ENCODE measurements at places on chromosomes 2 and 18. TPM values are rescaled to one million over a fixed set of nuclear protein-coding genes. Genes with fewer than 3 reads are reported as not detected.

DNA sequence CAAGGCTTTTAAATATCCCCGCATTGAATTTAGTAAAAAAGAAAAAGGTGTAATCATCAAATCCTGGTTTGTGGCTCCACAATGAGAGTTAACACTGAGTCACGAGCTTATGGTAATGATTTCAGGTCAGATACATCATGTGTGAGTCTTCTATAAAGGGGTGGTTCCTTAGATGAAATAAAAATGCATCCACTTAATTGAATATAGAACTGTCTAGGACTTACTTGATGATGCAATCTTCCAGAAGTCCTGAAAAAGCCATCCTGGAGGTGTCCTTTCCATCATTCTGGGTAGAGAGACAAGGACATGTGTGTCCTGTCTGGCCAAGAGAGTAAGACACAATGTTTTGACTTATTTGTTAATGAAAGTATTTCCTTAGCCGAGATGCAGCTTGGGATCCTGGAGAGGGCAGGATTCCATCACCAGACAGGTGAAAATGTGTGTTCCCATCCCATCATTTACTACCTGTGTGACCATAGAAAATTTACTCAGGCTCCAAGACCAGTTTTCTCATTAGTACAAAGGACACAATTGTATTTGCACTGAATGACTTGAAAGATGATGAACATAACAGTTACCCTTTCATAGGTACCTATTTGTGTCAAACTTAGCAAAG lies 1539.8 kb upstream of the PIK3C3 start:
- H3K36me3 ChIP-seq: no peaks in the 10 kb centered on the region
- no peaks in the 10 kb centered on the region for H3K4me1 ChIP-seq
- no peak overlapping the region for H3K4me3 ChIP-seq
- no peak for DNase-seq

TMEM37 gene
- total RNA-seq: 1.6 TPM

GRCh38 chr2:118190474-118190873 lies 102.2 kb downstream of the INSIG2 start:
- DNase-seq: no peak
- no peaks in the 10 kb centered on the region for H3K36me3 ChIP-seq
- H3K4me3 ChIP-seq: no peak overlapping the region
- no peak overlapping the region for H3K27ac ChIP-seq

EN1 gene
- 15.1 TPM for total RNA-seq

IRS1 gene
- total RNA-seq: 29.4 TPM

TMEM247 gene
- not detected for total RNA-seq

SMAD2 gene
- total RNA-seq: 70.1 TPM

ESPNL gene
- 0.56 TPM for total RNA-seq

DNA sequence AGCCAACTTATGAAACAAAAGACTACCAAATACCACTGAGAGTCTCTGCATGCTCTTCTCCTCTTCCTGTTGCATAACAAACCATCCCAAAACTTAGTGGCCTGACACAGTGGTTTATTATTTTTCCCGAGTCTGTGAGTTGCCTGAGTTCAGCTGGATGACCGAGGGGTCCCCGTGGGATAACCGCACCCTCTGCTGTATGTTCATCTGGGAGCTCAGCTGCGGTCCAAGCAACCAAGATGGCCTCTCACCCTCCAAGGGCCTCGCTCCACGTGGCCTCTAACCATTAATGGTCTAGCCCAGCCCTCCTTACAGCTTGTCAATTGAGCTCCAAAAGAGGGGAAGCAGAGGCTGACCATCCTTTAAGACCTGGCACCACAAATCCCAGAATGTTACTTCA lies 17.1 kb downstream of the ITM2C start:
- no peaks in the 10 kb centered on the region for H3K4me1 ChIP-seq
- no peak overlapping the region for H3K4me3 ChIP-seq
- H3K27ac ChIP-seq: no peak overlapping the region
- no peak for DNase-seq
- H3K27me3 ChIP-seq: no peaks in the 10 kb centered on the region

GRCh38 chr2:174124181-174124580 lies 124.2 kb downstream of the OLA1 start:
- no peaks in the 10 kb centered on the region for H3K36me3 ChIP-seq
- H3K27me3 ChIP-seq: no peaks in the 10 kb centered on the region

GRCh38 chr2:241703032-241703604 lies 1.3 kb downstream of the ING5 start:
- no peaks in the 10 kb centered on the region for H3K27me3 ChIP-seq
- H3K36me3 ChIP-seq: peaks cover 36% of the 10 kb centered on the region
- no peak for DNase-seq
- H3K4me1 ChIP-seq: peaks cover 24% of the 10 kb centered on the region
- peak overlapping the region; percentile 98 for H3K27ac ChIP-seq
- peak overlapping the region; percentile 78 for H3K4me3 ChIP-seq

- H3K4me1 ChIP-seq: no peaks in the 10 kb centered on the region
- DNase-seq: no peak
- H3K27ac ChIP-seq: no peak overlapping the region
- no peak overlapping the region for H3K4me3 ChIP-seq
- no peaks in the 10 kb centered on the region for H3K36me3 ChIP-seq
Observed at GRCh38 chr18:6521803-6522418, 107.2 kb upstream of the L3MBTL4 start.

SNED1 gene
- 11.5 TPM for total RNA-seq

DNA sequence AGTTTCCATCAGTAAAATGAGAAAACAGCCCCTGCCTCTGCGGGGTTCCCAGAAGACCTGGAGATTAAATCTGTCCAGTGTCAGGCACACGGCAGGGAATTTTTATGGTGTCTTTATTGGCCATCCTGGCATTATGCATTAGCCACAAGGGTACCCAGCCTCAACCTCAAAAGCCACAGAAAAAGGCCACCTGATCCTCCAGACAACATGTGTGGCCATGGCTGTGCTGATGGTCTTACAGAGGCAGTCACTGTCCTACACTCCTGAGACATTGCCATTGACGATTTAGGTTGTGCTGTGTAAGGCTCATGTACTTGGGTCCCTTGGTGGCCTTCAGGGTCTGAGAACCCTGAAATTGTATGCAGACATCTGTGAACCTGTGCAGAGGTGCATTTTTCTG lies 115.6 kb downstream of the SMAD7 start:
- DNase-seq: peak; percentile 43
- peaks cover 42% of the 10 kb centered on the region for H3K4me1 ChIP-seq
- H3K36me3 ChIP-seq: no peaks in the 10 kb centered on the region
- H3K27ac ChIP-seq: no peak overlapping the region
- H3K4me3 ChIP-seq: no peak overlapping the region

GRCh38 chr2:124915567-124915966 lies 890.5 kb downstream of the CNTNAP5 start:
- no peaks in the 10 kb centered on the region for H3K36me3 ChIP-seq
- no peak for DNase-seq
- no peak overlapping the region for H3K4me3 ChIP-seq
- no peaks in the 10 kb centered on the region for H3K4me1 ChIP-seq
- H3K27ac ChIP-seq: no peak overlapping the region

FNDC4 gene
- 5.1 TPM for total RNA-seq

GRCh38 chr2:156778916-156779315 lies 342.7 kb downstream of the GPD2 start:
- H3K27ac ChIP-seq: no peak overlapping the region
- H3K4me1 ChIP-seq: no peaks in the 10 kb centered on the region
- H3K4me3 ChIP-seq: no peak overlapping the region
- DNase-seq: no peak
- H3K36me3 ChIP-seq: no peaks in the 10 kb centered on the region
- H3K27me3 ChIP-seq: no peaks in the 10 kb centered on the region

Measured in suprapubic skin (tissue), 4 donors.